T-helper 2 cell treated with Interferon-gamma antibody and Interleukin-4, amounts not matched to agents 5 μg/mL and 100 μg/mL, for 36 hours (primary cell): ENCODE measurements at places on chromosomes 5 and 9.

DNA sequence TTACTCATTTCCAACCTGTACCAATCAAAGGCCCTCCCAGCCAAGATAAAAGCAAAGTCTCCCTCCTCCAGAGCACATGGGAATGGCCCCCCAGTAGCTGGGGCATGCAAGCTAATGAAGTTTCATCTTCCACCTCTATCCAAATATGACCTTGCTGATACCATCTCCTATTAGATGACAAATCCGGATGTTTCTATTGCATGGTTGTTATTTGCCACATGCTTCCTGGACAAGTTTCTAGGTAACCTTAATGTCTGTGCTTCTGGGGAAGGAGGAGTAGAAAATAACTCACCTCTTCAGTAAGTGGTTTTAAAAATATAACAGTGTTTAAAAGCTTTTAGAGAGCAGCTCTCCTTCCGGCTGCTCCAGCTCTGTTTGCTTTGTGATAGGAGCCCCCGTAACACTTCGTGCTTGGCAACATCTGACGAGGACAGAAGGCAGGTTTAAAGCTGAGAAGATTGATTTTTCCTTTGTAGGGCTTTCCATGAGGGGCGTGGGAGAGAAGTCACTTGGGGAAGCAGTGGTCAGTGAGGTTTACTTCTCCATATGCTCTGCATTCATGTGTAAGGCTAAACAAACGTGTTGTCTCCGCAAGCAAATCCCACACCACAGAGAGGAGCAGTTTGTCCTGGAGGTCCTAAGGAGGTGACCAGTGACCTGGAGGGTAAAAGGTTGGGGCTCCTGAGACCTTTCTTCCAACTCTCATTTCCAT is 40.3 kb upstream of the GLRX start:
- H3K27me3 ChIP-seq = no peaks in the 10 kb centered on the region
- peak overlapping the region; percentile 14 for H3K27ac ChIP-seq
- H3K36me3 ChIP-seq = no peaks in the 10 kb centered on the region
- H3K4me1 ChIP-seq = peaks cover 45% of the 10 kb centered on the region
- H3K4me3 ChIP-seq = peak overlapping the region; percentile 35

DNA sequence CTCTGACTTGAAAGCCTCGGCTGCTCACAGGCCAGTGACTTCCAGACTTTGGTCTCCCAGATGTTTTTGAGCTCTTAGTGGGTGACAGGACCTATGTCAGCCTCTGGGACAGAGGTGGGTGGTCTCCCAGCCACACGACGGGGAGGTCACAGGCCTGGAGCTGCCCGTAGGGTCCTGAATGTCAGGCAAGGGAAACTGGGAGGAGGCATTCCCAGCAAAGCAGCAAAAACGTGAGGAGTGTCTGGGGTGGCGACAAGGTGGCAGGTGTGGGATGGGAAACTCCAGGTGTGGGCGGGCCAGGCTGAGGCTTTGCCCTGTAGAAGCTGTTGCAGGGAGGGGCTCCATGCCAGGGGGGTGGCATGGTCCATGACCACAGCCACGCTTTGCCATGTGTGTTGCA is 110.5 kb downstream of the CACNA1B start:
- H3K36me3 ChIP-seq = no peaks in the 10 kb centered on the region
- DNase-seq = no peak
- H3K27me3 ChIP-seq = peaks cover 7% of the 10 kb centered on the region
- H3K4me1 ChIP-seq = no peaks in the 10 kb centered on the region
- no peak overlapping the region for H3K27ac ChIP-seq

- peaks cover 31% of the 10 kb centered on the region for H3K27me3 ChIP-seq
- peak within 1 kb of the TSS; percentile 88 for H3K4me3 ChIP-seq
- H3K4me1 ChIP-seq = peaks cover 41% of the 10 kb centered on the region
- peak; percentile 86 for DNase-seq
- peak within 1 kb of the TSS; percentile 76 for H3K27ac ChIP-seq
- H3K36me3 ChIP-seq = peaks cover 23% of the 10 kb centered on the region
Observed at GRCh38 chr9:36136272-36136893, at the start of gene GLIPR2. Gene GLIPR2 (plus strand): TSS chr9:36136733. CDS start chr9:36136779, 46 bp downstream.

DNA sequence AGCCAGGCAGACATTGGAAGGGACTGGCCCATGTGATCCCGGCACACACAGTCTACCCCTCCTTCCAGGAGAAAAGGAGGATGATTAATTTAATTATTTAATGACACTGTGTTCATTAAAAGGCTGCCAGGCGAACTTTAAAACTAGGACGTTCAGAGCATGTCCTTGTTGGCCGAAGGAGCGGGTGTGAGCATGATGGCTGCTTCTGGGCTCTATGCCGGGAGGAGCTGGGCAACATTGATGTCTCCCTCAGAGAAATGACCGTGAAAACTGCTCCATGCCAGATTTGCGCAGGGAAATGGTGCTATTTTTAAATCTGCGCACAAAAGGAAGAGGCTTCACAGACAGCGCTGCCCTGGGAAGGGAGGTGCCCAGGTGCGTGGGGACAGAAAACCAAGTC is 284.9 kb upstream of the IRX4 start:
- H3K4me1 ChIP-seq = no peaks in the 10 kb centered on the region
- no peak for DNase-seq

DNA sequence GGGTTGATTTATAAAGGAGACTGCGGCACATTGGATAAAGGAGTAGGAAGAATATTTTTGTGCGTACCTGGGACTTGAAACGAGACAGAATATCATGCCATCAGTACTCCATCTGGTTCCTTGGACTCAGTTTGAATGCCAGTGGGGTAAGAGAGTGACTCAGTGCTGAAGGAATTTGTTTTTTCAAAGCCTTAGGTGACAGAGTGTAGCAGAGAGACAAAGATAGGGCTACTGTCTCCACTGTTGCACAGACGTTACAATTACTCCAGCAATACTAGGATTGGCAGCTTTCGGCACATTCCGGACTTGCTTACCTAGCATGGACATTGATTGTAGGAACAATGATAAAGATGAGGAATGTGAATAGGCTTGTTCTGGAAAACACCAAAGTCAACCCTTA is 250.7 kb downstream of the KCTD16 start:
- no peaks in the 10 kb centered on the region for H3K27me3 ChIP-seq
- H3K27ac ChIP-seq = no peak overlapping the region
- no peak for DNase-seq
- H3K36me3 ChIP-seq = no peaks in the 10 kb centered on the region

DNA sequence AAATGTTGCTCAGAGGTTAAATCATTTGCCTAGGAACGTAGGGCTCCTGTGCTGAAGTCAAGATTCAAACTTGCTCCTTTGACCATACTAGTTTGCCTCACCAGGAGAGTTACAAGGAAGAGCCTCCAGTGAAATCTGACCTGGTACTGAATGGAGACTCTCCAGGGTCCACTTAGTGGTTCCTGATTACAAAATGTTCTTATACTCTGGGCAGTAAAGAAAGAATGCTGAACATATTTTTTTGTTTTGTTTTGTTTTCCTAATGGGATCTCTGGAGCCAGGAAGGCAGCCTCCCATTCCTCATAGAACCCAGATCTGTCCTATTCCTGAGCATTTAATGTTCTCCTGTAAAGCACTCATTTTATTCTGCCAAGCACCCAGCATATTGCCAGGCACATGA is 256.5 kb upstream of the CLINT1 start:
- no peak overlapping the region for H3K4me3 ChIP-seq
- no peaks in the 10 kb centered on the region for H3K36me3 ChIP-seq
- no peaks in the 10 kb centered on the region for H3K4me1 ChIP-seq
- peaks cover 13% of the 10 kb centered on the region for H3K27me3 ChIP-seq
- H3K27ac ChIP-seq = no peak overlapping the region

- H3K36me3 ChIP-seq = peaks cover 41% of the 10 kb centered on the region
- DNase-seq = no peak
- no peak overlapping the region for H3K27ac ChIP-seq
- H3K4me1 ChIP-seq = no peaks in the 10 kb centered on the region
Observed at GRCh38 chr5:5456858-5457257, 34.4 kb downstream of the ICE1 start.

DNA sequence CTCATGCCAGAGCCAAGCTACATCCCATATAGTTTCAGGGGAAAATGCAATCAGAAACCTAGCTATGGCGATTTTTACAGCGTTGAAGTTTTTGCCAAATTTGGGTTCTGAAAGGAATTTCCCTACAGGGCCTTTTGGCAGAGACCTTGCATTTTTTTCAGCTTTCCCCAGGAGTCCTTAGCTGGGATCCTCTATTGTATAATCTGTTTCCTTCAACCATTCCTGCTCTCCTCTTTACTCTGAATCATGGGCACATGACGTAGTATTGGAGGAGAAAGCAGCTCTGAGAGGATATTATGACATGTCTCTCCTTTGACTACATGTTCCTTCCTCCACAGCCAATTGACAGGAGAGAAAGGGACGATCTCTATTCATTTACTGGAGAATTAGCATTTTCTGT is 118.5 kb upstream of the ERCC6L2 start:
- DNase-seq = no peak
- H3K36me3 ChIP-seq = no peaks in the 10 kb centered on the region
- H3K27me3 ChIP-seq = peaks cover 37% of the 10 kb centered on the region
- no peak overlapping the region for H3K27ac ChIP-seq

GRCh38 chr5:14534773-14535172 is 46.8 kb upstream of the OTULINL start:
- no peak for DNase-seq
- no peaks in the 10 kb centered on the region for H3K36me3 ChIP-seq
- peaks cover 3% of the 10 kb centered on the region for H3K27me3 ChIP-seq
- no peak overlapping the region for H3K4me3 ChIP-seq
- no peak overlapping the region for H3K27ac ChIP-seq

GRCh38 chr9:27556470-27556869 is 16.8 kb downstream of the C9orf72 start:
- H3K27ac ChIP-seq = no peak overlapping the region
- H3K27me3 ChIP-seq = no peaks in the 10 kb centered on the region
- no peak for DNase-seq
- no peak overlapping the region for H3K4me3 ChIP-seq
- H3K4me1 ChIP-seq = no peaks in the 10 kb centered on the region
- peaks cover 23% of the 10 kb centered on the region for H3K36me3 ChIP-seq

GRCh38 chr5:158406884-158407823 is 548.2 kb upstream of the CLINT1 start:
- DNase-seq = no peak
- no peaks in the 10 kb centered on the region for H3K36me3 ChIP-seq
- H3K4me3 ChIP-seq = no peak overlapping the region
- H3K4me1 ChIP-seq = no peaks in the 10 kb centered on the region
- H3K27ac ChIP-seq = no peak overlapping the region
- H3K27me3 ChIP-seq = no peaks in the 10 kb centered on the region

GRCh38 chr9:137800196-137801022 is 77.2 kb upstream of the CACNA1B start:
- no peaks in the 10 kb centered on the region for H3K4me1 ChIP-seq
- H3K27ac ChIP-seq = no peak overlapping the region
- peaks cover 53% of the 10 kb centered on the region for H3K36me3 ChIP-seq

DNA sequence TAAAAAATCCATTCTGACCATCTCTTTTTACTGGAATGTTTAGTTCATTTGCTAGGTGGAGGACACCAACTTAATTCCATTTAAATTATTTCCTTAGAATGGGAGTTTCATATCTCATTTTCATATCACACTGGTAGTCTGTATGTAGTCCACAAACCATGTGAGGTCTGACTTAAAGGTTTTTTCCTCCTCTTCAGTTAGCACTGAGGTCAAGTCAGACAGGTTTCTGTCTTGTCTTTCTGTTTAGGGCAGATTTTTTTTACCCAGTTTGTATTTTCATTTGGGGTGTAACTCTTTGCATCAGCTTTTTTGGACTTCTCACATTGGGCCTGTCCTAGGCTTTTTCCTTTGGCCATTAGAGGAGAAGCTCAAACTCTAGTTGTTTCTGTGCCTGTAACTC is 75.3 kb downstream of the RANBP17 start:
- no peaks in the 10 kb centered on the region for H3K27me3 ChIP-seq
- H3K4me3 ChIP-seq = no peak overlapping the region
- no peaks in the 10 kb centered on the region for H3K4me1 ChIP-seq

DNA sequence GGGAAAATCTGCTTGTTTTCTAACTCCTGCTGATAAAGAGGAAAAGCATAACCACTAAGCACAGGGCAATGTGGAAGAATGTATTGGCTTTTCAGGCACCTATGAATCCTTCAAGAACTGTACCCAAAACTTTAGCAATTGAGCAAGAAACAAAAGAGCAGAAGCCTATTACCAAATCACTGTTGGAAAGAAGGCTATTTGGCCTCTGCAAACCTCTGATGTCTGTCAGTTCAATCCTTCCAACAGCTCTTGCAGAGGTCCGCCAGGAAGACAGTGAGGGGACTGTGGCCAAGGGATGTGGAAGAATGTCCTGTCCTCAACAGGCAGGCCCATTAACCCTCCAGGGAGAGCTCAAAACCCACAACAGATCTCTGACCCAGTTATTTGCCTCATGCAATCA is 328.6 kb downstream of the ENC1 start:
- no peak for DNase-seq
- H3K4me1 ChIP-seq = no peaks in the 10 kb centered on the region
- no peak overlapping the region for H3K4me3 ChIP-seq

- peaks cover 63% of the 10 kb centered on the region for H3K36me3 ChIP-seq
- DNase-seq = no peak
- no peaks in the 10 kb centered on the region for H3K27me3 ChIP-seq
Observed at GRCh38 chr9:128972956-128973355, 25.5 kb downstream of the NUP188 start.

DNA sequence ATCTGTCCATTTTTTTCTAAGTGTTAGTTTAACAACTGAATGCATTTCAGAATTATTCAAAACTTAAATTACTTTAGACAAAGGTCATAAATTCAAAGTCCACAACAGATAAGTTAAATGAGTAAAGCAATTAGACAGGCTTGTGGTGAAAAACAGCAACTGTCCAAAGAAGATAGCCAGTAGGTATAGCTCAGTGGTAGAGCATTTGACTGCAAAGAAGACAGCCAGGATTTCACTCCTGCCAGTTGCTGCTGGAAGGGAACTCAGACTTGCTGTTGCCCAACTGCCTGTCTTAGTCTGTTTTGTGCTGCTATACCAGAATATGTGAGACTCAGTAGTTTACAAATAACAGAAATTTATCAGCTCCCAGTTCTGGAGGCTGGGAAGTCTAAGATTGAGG is 10.0 kb downstream of the FANCC start:
- DNase-seq = no peak
- no peak overlapping the region for H3K4me3 ChIP-seq
- H3K36me3 ChIP-seq = peaks cover 2% of the 10 kb centered on the region
- H3K27me3 ChIP-seq = no peaks in the 10 kb centered on the region
- H3K27ac ChIP-seq = no peak overlapping the region

DNA sequence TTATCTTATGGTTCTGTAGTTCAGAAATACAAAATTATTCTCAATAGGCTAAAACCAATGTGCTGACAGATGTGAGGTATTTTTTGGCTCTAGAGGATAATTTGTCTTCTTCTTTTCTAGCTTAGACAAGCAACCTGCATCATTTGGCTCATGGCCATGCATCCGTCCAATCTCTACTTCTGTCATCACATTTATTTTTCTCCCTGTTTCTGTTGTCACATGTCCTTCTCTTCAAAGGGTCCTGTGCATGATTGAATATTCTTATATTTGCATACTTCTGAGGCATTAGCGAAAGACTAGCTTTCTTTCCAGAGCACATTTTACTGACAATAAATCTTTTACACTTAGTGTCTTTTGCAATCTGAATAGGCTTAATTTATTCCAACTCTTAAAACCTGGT is 564.7 kb downstream of the CDH10 start:
- H3K36me3 ChIP-seq = no peaks in the 10 kb centered on the region
- no peak overlapping the region for H3K27ac ChIP-seq
- no peaks in the 10 kb centered on the region for H3K4me1 ChIP-seq
- H3K27me3 ChIP-seq = no peaks in the 10 kb centered on the region
- no peak for DNase-seq
- H3K4me3 ChIP-seq = no peak overlapping the region
